ENCODE measurements at places on chromosomes 11 and 22. TPM values are rescaled to one million over a fixed set of nuclear protein-coding genes. Genes with fewer than 3 reads are reported as not detected.

DNA sequence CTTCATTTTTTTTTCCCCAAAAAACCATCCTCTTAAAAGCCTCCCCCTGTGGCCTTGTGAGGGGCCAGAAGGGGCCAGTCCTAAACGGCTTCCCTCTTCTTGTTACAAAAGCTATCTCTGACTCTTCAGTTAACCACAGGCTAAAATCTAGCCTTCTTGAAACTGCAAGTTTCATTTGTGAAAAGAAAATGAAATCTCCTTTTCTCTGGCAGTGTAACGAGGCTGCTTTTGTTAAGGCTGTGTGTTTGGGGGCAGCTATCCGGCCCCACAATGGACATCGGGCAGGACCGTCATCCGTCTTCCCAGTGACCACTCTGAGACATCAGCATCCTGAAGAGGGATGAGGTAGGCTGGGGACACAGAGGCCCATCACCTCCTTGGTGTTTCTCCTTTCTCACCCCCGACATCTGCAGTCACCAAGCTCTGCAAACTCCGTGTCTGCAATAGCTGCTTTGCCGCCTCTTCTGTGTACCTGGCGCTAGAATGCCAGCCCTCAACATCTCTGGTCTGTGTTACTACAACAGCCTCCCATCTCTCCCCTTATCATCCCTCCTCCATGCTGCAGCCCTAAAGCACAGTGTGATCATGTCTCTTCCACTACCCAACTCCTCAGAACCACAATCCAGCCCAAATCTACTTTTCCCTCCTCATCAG is 94.0 kb downstream of the RCN1 start:
- no peak for DNase-seq

Gene KCNJ4
- total RNA-seq: 12.2 TPM

DNA sequence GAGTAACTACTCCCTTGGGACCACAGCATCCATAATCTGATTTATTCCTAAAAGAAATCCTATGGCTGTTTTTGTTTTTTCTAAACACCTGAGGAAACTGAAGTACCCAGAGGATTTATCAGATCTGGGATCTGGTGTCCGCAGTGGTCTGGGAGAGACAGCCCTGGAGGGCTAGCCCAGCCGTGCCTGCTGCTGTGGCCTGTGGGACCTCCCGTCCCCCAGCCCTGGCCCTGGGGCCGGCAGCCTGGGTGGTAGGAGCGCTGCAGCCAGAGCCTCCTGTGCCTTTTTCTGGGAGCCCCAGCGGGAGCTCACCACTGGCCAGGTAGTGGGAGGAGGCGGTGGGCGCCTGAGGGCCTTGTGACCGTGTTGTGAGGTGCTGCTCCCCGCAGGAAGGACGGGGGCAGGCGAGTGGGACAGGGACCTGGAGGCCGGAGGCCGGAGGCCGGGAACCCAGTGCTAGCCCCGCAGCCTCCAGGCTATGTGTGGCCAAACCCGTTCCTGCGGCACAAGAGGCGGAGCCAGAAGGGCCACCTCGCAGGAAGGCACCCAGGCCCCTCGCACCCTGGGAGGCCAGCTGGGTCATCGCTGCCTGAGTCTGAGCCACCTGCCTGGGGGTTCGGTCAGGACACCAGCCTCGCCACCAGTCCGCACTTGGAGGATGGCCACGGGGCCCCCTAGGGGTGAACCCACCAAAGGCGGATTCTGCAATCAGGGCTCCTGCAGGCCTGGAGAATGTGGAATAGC is 18.2 kb upstream of the C11orf96 start:
- DNase-seq: no peak

Gene PIWIL4
- 7.7 TPM for total RNA-seq

Gene MPEG1
- 2.0 TPM for total RNA-seq

DNA sequence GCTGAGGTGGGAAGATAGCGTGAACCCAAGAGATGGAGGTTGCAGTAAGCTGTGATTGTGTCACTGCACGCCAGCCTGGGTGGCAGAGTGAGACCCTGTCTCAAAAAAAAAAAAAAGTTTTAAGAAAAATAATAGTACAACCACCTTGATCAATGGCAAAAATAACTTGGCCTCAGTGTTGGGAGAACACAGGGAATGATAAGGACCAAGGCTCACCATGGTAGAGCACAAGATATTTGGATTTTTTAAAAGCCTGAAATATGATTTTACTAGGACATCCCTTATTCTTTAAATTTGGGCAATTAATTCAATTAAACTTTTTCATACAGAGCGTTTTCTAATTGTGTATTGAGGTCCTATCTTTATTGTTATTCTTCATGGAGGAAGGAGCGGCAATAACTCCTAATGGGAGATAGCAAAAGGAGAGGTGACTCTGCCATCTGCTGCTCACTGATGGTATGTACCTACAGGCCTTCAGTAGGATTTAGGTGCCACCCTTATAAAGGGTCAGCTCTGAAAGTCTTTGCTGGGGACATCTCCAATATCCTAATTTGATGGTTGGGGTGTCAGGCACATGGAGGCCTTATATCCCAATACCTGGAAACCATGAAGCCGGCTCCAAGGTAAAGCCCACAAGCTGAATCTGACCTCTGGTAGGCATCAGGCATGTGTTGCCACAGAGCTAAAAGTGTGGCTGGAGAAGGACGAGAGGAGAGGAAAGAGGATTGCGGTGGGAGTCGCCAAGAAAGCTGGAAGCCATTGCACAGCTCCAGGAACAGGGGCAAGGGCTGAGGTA is 21.9 kb upstream of the POLD3 start:
- DNase-seq: peak; percentile 13

- no peak for DNase-seq
Measured at GRCh38 chr22:28259774-28260312, 340.8 kb upstream of the PITPNB start.

DNA sequence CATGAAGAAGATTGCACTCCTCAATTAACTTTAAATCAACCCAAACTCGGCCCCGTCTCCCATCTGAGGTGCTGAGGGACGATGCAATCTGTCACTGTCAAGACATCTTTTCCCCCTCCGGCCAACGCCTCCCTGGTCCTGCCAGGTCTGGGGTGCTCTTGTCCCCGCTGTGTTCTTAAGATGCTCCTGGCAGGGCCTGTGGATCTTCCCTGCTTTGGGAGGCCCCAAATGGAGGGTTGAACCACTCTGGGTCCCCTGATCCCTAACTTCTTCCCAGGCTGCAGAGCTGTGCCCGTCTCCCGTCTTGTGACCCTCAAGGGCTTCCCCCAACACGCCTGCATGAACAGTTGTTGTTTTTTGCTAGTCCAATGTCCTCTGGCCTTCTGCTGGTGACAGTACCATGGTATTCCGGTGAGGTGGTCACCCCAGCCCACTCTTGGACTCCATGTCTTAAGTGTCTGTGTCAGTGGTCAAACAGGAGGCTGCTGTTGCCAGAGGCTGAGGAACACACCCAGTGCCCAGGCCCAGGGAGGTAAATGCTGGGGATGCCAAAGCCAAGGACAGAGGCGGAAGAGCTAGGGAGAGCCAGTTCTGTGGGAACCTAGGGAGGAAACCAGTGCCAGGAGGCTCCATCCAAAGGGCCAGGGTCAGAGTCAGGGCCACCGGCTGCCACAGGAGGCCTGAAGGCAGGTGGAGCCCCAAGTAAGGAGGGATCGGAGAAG is 70.6 kb upstream of the SHANK2 start:
- DNase-seq: no peak

DNA sequence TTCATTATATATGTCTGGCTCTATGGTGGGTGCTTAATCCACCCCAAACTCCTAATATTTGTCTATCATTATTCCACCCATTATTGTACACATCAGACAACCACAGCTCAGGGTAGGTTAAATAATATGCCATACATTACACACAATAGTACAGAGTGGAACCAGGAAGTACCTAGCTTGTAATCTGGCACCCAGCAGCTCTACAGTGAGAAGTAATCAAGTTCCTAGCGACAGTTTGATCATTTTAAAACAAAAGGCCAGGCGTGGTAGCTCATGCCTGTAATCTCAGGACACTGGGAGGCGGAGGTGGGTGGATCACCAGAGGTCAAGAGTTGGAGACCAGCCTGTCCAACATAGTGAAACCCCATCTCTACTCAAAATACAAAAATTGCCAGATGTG is 141.0 kb downstream of the LARGE1 start:
- no peak for DNase-seq

Gene USH1C
- not detected for total RNA-seq

GRCh38 chr11:2825889-2826678 is 59.5 kb downstream of the CDKN1C start:
- peak; percentile 60 for DNase-seq

GRCh38 chr11:112694245-112694644 is 267.0 kb upstream of the NCAM1 start:
- DNase-seq: no peak

DNA sequence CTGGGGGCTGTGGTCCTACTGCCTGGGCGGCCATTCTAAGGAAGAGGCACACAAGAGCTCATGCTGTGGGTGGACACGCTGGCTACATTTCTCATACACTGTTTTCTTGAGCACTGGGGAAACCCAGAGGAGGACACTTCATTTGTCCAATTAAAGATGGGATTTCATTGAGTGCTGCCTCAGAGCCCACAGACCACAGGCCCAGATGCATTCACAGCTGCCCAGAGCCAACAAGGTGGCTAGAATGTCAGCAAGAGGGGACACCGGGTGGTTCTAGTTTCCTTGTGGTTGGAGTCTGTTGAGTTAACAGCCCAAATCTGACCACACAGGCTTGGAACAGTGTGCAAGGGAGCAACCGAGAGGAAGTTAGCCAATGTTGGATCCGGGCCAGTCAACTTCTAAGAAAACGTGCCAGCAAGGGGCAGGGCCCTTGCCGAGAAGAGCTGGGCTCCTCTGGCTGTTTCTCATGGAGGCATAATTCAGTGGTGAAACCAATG is 35.0 kb upstream of the SORL1 start:
- DNase-seq: no peak

GRCh38 chr11:1283091-1283511 is 26.3 kb downstream of the TOLLIP start:
- no peak for DNase-seq

DNA sequence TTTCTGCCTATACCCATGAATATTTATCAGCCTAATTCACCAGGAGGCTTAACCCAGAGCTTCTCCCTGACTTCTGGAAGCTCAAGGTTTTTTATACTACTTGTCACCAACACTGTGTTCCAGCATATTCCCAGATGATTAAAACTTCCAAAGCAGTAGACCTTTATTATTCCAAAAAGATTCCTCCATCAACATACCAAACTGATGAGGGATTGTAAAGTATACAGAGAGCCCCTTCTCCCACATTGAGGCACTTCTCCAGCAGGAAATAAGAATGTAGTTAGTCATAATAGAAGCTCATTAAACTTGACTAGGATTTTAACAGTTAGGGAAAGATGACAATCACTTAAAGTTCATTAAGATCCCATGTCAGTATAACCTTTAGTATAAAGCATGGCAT is 51.4 kb upstream of the CEP126 start:
- no peak for DNase-seq

DNA sequence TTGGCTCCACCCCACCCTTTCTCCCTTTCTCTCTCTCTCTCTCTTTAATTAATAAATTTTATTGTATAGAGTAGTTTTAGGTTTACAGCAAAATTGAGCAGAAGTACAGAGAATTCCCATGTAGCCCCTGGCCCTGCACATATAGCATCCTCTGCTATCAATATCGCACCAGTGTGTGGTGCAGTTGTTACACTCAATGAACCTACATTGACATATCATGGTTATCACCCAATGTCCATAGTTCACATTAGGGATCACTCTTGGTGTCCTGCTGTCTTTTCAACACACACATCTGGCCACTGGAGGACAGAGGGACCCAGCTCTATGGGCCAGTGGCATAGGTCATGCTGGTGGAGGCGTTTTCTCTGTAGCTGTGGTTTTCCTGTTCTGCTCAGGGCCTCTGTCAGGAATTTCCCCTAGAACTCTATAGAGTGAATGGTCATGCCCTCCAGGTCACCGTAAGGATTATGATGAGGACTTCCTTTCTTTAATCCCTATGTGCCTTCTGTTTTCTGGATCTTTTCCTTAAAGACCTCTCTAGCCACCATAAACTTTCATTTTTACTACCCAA is 98.2 kb upstream of the NAV2 start:
- no peak for DNase-seq

- DNase-seq: no peak
Measured at GRCh38 chr22:27107386-27107785, 450.0 kb downstream of the MIAT start.

- DNase-seq: no peak
Measured at GRCh38 chr22:26559961-26560575, 29.9 kb downstream of the TPST2 start.

DNA sequence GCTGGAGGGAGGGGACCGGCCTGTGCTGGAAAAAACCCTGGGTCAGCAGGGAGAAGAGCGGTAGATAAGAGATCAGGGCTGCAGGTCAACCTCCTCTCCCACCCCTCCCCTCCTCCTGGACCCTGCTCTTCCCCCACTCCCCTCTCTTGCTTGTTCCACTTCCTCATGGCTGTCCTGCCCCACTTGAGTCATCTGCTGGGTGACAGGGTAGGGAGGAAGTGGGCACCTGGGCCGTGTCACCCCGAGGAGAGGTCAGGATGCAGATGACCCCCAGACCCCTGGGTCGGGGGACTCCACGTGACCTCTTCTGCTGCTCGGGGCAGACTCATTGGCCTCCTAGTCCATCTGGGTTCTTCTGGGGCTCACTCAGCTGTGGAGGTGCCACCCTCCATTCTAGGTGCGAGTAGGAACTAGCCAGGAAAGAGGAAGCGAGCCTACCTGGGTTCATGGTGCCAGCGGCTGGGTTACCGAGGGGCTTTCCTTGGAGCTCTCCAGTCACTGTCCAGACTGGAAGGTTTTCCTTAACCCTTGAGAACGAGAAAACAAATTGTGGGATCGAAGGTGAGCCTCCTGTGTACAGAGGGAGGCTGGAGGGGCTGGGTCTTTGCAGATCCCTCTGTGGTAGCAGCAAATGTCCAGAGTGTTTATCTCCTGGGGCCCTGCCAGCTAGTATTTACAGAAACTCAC is 6.5 kb downstream of the APOL2 start:
- no peak for DNase-seq

DNA sequence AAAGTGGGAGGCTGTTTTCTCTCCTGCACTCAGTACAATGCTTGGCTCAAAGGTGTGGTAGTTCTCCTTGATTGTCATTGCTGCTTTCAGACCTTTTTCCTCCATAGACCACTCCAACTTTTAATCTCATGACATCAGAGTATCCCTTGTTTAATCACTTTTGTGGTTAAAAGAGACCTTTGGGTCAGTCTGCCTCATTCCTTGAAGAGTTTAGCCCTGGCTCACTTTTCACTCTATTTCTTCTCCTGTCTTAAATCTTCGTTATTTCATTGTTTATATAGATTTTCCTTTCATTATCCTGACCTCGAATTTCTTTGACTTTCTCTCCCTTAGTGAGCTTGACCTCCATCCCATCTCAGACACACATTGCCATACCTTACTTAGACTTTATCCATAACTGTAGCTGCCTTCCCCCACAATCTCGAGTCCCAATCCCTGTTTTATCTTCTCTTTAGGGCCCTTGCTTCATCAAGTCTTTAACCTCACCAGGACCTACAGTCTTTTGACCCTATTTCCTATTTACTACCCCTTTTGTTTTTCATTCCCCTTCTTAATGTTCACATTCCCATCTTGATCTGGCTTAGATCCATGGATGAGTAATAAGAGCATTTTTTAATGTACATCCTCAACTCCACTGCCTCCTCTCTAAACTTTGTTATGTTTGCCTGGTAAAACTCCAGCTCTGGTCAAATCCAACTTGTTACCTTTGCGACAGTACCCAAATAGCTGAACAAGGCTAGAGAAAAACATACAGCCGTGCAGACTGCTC is 9.5 kb downstream of the ATXN10 start:
- DNase-seq: no peak
